NCI-H774 (cell line): ENCODE measurements at places on chromosomes 5 and 9.

DNA sequence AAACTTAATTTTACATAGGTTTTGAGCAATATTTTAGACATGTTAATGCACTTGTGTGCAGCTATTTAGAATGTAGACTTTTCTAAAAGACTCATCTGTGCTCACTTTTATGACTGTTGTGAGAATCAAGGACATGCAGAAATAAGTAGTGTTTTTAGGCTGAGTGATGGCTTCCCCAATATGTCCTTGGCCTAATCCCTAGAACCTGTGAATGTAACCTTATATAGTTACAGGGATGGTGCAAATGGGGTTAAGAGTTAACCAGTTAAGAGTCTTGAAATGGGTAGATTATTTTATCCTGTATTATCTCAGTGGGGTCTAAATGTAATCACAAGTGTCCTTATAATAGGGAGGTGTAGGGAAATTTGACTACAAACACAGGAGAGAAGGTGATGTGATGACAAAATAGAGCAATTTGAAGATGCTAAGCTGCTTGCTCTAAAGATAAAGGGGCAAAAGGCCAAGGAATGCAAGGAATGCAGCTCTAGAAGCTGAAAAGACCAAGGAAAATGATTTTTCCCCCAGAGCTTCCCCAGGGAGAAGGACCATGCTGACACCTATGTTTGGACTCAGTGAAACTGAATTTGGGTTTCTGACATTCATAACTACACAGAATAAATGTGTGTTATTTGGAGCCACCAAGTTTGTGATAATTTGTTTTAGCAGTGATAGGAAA is 298.0 kb upstream of the PAPPA start:
- DNase-seq = no peak

- DNase-seq = no peak
Observed at GRCh38 chr5:73558950-73559349, 6.5 kb downstream of the ANKRA2 start.

DNA sequence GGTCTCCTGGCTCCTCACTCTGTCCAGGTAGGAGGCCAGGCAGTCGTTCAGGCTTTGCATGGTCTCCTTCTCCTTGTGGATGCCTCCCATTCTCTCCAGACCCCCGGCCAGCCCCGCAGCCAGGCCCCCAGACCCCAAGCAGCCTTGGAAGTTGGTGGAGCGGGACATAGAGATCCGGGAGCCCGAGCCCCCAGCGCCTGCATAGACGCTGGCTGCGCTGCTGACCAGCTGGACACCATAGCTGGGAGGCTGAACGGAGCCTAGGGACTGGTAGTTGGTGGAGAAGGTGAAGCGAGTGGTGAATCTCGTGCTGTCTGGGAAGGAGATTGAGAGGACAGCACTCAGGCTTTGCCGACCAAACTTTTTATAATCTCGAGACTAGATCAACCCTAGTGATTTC is 35.9 kb downstream of the FOXI1 start:
- no peak for DNase-seq

DNA sequence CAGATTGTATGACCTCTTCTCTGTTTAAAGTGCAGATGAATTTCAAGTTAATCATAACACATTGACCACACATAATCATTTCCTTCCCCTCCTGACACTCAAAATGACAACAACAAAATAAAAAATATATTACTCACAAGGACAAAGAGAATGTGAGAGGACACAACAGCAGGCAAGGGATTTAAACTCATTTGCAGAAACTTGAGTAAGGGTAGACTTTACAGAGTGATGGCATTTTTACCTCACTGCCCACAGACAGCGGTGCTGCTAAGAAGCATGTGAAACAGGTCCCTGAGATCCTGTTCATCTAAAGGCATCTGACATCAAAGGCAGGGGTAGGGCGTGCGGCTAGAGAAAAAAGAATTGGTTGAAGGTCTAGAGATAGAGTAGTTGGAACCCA is 99.0 kb downstream of the TRIM36 start:
- DNase-seq = no peak

GRCh38 chr5:74200560-74200959 is 440.0 kb downstream of the ENC1 start:
- peak; percentile 98 for DNase-seq

DNA sequence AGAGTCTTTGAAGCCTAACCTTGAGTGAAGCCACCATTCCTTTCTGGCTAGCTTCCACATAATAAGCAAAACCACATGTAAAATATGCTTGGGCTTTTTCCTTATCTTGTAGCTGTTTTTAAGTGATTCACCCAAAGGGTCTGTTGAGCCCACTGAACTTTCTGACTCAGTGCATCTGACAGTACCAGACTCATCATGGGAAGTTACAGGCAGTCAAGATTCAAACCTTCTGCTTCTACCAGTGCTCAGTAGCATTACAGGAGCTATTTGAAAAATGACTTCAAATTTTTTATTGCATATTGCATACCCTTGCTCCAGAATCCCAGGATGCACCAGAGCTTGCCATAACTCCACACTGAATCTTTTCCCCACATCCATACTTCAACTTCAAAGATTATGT is 87.5 kb upstream of the PTPRD start:
- no peak for DNase-seq

GRCh38 chr9:15373881-15374280 is 48.8 kb upstream of the SNAPC3 start:
- no peak for DNase-seq

GRCh38 chr9:81108391-81108790 is 581.0 kb downstream of the TLE1 start:
- no peak for DNase-seq

DNA sequence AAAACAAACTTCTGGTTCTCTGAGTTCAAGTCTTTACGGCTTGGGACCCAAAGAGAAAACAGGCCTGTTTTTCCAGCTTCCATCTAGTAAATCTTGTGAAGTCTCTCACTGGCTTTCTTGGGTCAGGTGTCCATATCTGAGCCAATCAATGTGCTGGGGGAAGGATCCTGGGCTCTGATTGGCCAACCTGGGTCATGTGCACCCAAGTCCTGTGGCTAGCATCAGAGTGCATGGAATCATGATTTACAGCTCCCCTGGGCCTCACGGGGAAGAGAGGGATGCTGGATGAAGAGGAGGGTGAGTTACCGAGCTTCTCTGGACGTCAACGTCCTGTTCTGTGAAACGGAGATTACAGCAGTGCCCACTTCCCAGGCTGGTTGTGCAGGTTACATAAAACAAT is 19.4 kb downstream of the CXCL14 start:
- no peak for DNase-seq
